Activated CD4-positive, alpha-beta T cell treated with anti-CD3 and anti-CD28 coated beads for 24 hours (primary cell): ENCODE measurements at places on chromosomes 6 and 20.

DNA sequence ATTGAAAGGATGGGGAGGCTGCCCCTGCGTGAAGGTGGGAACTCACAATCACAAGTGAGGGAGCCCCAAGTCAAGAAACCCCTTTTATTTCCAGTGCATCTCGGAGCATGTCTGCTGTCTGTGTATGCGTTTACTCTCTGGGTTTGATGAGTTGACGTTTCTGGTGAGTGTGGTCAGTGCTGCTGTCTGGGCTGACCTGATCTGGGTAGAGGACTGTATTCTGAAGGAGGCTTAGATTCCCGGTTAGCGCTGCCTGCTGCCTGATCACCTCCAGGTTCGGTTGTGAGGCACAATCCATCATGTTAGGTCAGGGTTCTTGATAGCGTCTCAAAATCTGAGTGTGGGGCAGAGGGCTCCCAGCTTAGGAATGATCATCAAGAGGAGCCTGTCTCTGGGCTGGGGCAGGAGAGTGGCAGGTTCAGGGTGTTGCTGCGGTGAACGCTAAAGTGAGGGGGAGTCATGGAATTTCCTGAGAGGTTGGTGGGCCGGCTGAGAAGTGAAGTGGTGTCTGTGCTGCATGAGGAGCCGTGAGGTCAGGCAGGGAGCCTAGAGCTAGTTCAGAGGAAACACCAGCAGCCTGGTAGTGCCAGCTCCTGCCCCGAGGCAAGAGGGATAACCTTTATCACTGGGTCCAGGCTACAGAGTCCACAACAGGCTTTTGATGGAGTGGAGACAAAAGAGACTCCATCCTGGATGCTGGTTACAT lies 225.3 kb upstream of the CST7 start:
- no peak for DNase-seq

DNA sequence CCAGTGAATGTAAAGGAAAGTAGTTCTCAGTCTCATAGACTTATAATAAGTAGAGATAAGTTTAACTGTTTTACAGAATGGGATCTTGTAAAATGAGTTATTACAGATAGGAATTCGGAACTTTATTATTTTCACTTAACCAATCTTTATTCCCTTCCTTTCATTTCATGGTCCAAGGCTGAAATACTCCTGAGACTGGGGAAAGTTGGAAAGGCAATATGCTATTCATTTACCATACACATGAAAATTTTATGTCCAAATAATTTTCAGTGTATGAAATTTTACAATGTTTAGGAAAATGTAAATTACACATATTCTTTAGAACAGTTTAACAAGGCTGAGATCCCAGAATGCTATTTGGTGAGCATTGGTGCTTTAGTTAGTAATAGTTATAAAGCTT lies 62.3 kb downstream of the HMGCLL1 start:
- no peak for DNase-seq

DNA sequence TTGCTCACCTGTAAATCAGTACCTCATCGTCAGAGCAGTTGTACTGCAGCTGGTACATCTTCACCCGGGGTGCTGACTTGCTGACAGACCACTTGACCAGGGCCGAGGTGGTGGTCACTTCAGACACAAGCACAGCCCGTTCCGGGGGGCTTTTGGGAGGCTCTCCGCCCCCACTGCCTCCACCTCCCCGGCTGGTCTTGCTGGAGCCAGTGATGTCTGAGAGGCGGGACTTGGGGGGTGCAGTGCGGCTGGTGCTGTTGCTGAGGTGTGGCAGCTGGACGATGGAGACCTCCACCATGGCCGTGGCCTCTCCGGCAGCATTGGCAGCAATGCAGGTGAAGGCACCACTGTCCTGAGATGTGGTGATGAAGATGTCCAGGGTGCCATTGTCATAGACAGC lies 155.5 kb downstream of the LRFN2 start:
- DNase-seq: no peak

- DNase-seq: no peak
Observed at GRCh38 chr6:9461188-9461587, 953.7 kb downstream of the TFAP2A start.

DNA sequence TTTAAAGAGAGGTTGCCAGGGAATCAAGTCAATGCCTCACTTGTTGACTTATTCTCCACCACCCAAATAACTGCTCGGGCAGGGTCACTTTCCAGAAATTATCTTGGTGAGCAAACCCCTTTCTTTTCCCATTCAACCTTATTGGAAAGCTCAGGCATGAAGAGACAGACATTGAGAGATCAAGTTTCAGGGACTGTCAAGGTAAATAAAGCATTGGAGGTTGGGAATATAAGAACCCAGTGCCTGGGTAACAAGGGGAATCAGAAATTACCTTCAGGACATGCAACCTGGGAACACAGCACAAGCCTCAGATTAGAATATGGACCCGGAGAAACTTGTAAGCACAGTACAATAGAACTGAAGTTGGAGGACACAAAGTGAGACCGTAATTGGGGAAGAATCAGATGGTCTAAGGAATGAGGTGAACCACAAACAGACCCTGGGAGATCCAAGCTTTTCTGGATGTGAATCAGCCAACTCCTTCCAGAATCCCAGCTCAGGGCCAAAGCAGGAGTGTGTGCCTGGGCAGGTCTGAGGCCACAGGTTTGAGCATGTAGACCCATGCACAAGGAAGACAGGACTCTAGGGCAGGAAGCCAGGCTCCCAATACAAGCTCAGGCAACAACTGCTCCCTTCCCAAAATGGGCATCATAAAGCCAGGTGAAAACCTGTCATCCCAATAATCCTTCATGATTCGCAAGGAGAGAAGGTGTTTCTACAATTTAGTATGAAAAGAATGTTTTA lies 512.8 kb downstream of the MAFB start:
- no peak for DNase-seq

DNA sequence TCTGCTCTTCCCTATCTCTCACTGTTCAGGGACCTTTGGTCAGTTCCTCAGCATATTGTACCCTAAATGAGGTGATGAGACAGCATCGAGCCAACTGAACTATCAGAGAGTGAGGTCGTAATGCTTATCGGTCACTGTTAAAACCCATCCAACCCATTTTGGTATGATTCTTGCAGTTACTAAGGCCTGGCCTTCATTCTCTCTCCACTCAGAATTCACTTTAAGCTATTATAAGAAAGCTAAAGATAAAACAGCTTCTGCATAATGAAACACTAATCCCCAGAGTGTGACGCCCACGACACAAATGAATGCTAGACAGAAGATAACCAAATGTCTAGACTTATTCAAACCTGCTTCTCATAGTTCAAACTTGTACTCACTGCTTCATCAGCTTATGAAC lies 175.8 kb downstream of the GMPR start:
- DNase-seq: no peak

DNA sequence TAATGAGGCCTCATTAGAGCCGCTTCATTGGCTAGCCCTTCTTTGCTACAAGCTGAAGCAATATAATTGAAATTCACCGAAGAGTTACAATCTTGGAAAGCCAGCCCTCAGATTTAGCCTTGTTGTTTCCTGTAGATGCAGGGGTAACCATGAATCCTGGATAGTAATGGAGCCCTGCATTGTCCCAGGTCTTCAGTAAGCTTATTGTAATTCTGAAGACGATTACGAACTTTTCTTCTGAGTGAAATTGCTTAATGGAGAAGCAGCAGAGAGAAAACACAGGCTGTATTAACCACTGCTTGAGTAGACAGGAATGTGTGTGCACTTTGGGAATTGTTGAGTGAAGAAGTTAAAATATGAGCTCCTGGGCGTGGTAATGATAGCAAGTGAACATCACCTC lies 26.3 kb upstream of the NAA20 start:
- DNase-seq: no peak

GRCh38 chr6:127932708-127933107 lies 31.9 kb upstream of the THEMIS start:
- DNase-seq: no peak

GRCh38 chr6:68473433-68474210 lies 161.5 kb upstream of the ADGRB3 start:
- no peak for DNase-seq

DNA sequence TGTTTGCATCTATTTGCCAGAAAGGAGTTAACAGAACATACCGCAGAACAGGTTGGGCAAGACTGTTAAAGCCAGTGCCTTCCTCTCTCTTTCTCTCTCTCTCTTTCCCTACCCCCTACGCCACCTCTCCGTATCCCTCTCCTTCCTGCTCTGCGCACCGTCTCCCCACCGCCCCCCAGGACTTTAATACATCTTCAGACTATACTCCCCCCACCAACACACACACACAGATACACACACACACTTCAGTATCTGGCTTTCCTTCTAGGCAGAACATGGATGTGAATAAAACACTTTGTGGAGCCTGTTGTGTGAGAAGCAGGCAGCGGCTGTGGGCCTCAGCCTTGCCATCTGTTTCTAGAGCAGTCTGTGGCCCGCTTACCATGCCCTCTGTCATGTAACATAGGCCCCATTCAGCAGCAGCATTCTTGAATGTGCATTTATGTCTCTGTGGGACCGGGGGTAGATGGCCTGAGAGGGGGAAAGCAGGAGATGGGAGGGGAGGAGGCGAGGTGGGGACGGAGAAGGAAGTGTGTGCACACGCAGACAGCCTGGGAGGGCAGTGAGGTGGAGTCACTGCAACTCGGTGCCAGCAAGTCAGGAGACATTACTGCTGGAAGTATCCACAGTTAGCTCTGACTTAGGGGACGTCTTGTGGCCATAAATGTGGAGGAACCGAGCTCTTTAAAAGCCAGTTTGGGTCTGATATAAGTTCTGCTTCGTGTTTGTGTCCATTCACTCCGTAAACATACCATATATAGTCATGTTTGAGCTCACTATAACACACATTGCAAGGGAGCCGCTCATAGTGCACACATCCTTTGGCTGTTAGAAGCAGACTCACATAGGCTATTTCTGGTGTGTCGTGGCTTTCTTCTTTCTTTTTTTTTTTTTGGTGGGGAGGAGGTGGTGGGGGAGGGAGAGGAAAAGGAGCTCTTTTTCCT lies 38.4 kb downstream of the RREB1 start:
- DNase-seq: no peak

DNA sequence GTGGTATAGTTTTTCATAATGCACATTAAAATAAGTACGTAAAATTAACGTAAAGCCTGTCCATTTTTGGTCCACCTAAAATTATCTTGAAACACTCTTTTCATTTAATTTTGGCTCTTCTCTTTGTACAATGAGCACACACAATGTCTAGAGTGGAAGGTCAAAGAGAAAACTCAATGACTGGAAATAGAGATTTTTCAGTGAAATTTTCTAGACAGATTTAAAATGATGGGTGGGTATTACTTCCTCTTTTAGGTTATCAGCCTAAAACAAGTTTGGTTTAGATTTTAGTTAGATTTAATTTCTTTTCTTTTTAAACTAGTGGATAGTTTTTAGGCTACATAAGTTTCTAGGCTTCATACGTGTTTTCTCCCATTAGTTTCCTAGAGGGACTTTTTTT lies 24.9 kb downstream of the DSE start:
- DNase-seq: no peak

DNA sequence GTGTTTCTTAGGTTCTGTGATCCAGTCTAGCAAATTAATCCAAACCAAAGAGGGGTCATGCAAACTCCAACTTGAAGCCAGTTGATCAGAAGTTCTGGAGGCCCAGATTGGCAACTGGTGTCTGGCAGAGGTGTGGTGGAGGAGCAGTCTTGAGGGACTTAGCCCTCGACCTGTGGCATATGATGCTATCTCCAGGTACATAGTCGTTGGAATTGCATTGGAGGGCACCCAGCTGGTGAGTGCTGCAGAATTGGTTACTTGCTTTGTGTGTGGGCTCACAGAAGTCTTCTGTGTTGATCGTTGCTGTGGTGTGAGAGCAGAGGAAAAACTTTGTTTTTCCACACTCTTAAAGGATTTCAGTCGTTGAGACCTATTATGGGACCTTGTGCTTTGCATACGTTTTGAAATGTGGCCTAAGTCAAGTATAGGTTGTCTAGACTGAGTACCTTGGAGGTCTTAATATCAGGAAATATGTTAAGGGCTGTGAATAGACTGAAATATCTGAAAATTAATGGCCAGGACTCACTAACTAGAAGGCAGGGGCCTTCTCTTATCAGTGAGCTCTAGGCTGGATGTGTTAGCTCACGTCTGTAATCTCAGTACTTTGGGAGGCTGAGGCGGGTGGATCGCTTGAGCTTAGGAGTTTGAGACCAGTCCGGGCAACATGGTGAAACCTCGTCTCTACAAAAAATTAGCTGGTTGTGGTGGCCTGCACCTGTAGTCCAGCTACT lies 7.8 kb downstream of the PANK2 start:
- DNase-seq: no peak

DNA sequence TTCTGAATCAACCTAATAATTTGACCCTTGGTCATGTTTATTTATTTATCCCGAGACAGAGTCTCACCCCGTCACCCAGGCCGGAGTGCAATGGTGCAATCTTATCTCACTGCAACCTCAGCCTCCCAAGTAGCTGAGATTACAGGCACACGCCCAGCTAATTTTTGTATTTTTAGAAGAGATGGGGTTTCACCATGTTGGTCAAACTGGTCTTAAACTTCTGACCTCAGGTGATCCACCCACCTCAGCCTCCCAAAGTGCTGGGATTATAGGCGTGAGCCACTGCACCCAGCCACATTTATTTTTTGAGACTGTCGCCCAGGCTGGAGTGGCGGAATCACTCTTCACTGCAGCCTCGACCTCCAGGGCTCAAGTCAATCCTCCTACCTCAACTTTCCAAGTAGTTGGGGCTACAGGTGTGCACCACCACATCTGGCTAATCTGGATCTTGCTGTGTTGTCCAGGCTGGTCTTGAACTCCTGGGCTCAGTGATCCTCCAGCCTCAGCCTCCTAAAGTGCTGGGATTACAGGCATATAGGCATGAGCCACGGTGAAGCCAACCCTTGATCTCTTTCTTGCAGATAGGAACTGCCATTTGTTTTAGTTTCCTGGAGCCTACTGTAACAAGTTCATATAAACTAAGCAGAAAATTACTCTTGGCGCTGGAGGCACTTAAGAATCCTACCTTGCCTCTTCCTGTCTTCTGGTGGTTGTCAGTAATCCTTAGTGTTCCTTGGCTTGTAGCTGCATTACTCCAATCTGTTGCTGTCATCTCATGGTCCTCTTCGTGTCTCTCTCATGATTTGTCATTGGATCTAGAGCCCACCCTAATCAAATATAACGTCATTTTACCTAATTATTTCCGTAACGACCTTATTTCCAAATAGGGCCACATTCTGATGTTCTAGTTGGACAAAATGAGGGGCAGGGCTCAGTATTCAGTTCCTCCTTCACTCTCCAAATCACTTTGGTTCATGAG lies 2.3 kb downstream of the RPS18 start:
- DNase-seq: no peak

GRCh38 chr6:167153521-167153959 lies 4.2 kb downstream of the GPR31 start:
- no peak for DNase-seq
